GM12864 (cell line): ENCODE measurements at places on chromosomes 7 and 10.

DNA sequence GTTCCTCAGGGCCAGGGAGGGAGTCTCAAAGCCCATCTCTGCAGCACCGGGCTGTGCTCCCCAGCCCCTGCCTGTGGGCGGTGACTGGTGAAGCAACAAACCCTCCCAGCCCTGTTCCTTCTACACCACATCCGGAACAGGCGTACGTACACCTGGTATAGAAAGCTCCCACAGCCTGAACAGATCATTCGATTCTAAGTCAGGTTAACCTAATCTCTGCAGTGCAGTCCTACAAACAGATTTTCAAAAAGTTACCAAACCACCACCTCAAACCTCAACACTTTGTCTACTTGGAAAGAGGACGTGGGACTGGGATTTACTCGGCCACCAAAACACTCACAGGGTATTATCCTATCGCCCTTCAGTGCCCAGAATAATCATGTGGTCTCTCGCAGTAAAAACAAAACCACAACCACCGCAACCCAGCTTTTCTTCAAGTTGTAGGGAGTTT lies 238.4 kb downstream of the DIP2C start:
- DNase-seq = peak; percentile 64

DNA sequence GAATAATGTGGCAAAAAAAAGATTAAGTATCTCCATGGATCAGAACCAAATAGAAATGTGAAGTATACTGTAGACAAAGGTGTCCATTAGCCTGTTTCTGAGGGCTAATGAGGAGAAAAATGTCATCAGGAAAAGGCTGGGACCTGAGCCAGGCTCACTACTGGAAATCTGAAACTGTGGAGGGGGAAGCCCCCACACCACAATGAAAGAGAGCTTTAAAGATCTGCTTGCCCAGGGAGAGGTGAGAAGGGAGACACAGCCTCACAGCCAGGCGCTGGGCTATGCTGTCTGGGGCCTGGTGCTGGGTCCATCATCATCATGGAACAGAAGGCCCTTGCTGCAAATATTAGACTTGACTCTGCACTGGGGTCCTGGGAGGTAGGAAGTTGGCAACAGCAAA lies 90.4 kb downstream of the OSBPL3 start:
- DNase-seq = no peak

GRCh38 chr7:92754919-92755581 lies 81.3 kb downstream of the CDK6 start:
- no peak for DNase-seq

- peak; percentile 15 for DNase-seq
These were observed 118.1 kb downstream of the ZNF365 start for GRCh38 chr10:62492012-62492869.

DNA sequence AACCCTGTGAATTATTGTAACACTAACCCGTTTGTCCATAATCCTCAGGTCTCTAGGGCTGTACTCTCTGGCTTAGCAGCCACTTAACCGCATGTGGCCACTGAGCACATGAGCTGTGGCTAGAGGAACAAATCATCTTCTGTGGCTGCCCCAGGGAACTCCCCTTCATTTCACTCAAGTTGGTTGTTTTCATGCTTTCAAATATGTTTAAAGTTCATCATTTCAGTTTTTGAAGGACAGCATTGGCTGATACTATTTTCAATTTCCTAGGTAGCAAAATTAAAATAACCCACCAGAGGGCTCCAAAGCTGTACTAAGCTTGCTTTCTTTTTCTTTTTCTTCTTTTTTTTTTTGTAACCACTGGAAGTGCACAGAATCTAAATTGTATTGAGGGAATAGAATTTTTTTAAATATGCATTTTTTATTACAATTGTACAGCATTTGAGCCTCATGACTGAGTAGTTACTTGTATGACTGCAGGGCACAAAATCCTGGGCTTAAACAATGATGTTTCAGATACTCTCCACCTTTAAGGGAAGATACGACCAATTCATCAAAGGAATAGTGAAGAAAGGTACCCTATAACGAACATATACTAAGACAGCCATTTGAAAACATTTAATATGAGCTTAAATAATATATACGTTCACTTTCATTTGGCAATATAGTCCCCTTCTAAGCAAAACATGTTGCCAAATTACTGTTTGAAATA lies 38.6 kb downstream of the MRC1 start:
- DNase-seq = no peak

DNA sequence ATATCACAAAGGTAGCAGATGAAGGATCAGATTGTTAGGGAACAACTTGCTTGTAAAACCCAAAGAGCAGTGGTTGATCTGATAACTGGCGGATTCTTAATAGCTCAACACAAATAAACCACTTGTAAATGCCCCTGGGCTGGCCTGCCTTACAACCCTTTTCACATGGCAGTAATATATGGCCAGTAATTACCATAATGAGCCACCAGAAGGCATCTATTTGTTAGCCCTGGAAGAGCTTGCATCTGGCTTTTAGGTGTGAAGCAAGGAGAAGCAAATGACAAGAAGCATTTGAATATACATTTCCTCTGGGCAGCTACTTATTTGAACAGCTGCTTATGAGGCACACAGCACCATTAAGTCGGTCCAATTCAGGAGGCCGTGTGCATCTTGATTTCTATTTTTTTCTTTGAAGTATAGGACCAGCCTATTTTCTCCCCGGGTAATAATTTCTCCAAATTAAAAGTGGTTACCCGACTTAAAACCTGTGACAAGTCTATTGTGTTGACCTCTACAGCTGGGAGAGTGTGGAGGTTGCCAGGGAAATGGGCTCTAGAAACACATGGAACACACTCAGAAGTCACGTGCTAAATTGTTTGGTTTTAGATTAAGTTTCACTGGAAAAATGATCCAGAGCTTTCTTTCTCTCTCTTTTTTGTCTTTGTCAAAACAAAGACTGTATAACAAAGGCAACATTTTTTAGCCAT lies 113.4 kb downstream of the SEM1 start:
- no peak for DNase-seq

GRCh38 chr10:123958241-123958640 lies 66.6 kb upstream of the CPXM2 start:
- no peak for DNase-seq

DNA sequence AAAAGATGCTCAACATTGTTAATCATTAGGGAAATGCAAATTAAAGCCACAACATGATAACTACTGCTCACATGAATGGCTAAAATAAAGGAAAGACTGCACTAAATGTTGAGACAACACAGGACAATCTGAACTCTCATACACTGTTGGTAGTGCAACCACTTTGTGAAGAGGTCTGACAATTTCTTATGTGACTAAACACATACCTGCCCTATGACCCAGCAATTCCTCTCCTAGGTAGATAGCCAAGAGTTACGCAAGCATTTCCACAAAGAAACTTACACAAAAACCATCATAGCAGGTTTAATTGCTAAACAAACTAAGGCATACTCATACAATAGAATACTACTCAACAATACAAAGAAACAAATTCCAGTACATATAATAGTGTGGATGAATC lies 41.8 kb upstream of the HERPUD2 start:
- DNase-seq = no peak

DNA sequence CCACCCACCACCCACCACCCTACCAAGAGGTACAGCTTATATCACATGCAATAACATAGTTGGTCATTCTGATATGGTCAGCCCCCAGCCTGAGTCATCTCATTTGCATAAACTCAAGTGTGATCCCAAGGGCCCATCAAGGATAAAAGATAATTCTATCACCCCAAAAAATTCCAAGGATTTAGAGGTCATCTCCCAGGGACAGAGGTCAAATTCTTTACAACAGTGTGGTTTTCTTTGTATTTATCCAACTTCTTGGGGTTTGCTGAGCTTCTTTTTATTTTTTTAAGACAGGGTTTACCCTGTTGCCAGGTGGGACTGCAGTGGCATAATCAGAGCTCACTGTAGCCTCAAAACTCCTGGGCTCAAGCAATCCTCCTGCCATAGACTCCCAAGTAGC lies 9.4 kb upstream of the GTPBP10 start:
- DNase-seq = no peak

GRCh38 chr10:62071846-62072281 lies 170.4 kb downstream of the ARID5B start:
- DNase-seq = no peak

DNA sequence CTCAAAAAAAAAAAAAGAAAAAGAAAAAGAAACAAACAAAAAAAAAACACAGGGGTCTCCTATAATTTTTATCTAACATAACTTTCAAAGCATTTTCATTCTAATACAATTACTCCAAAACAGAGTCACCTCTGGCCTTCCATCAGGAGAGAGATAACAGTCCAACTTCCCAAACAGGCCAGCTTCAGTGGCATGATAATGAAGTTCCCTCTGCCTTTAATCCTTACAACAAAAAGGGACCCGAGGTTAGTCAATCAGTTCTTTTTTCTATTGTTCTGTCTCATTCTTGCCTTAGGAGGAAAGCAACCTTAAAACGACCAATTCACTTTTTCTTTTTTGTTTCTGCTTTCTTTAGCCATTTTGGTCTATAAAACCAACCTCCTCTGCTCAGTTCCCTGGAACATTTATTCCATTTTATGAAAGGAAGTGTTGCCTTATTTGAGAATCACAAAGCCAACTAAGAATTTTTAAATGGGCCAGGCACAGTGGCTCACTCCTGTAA lies 16.5 kb upstream of the FXYD4 start:
- no peak for DNase-seq

GRCh38 chr7:66558660-66559465 lies 69.8 kb upstream of the KCTD7 start:
- no peak for DNase-seq

- no peak for DNase-seq
These were observed 9.4 kb upstream of the HK1 start for GRCh38 chr10:69268761-69269416.

DNA sequence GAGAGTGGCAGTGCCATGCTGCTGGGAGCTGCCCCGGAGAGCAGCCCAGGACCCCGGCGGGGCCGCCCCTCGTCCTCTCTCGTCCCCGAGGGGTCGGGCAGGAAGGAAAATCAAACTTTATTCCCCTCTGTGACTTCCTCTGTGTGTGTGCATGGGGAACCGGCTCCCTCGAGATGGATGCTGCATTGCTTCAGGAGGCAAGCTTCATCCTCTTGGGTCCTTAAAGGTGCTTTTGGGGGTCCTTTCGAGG lies 726 bp downstream of the MCU start:
- no peak for DNase-seq

DNA sequence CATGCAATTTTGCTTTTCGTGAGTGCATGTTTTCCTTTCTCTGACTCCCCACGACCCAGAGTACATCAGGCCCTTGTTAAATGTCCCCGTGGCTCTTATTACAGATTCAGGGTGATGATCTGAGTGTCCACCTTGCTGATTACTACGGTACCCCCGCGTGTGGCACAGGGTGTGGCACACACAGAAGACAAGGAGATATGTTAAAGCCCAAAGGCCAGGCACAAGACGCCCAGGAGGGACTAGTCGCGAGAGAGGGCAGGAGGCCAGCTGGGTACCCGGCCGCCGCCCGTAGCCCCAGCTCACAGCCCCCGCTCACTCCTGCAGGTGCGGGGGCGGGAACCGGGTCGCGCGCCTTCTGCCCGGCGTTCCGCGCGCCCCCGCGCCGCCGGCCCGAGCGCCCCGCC lies 281 bp upstream of the EXOC6 start:
- no peak for DNase-seq

DNA sequence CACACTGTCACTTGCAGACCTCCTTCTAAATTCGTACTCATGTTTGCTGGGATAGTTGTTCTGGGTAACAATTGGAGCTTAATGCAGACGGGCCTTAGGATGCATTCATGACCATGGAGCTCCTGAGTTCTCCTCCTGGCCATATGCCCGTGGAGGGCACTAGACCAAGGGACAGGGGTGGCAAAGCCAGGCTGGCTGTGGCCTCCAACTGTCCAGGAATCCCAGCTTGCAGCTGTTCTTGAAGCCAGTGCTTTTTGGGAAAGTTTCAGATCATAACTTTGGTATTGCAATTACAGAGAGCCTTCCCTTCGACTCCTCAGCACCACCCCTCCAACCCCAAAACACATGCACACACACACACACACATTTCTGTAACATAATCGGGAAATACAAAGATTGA lies 30.6 kb downstream of the ANTXRL start:
- no peak for DNase-seq

- no peak for DNase-seq
These were observed 247.0 kb downstream of the SEMA3D start for GRCh38 chr7:84939888-84940287.

- no peak for DNase-seq
These were observed 26.5 kb downstream of the LRGUK start for GRCh38 chr7:134153493-134154136.

GRCh38 chr7:30731581-30731980 lies 20.4 kb upstream of the INMT start:
- DNase-seq = no peak

GRCh38 chr7:114715907-114716306 lies 206.0 kb upstream of the MDFIC start:
- no peak for DNase-seq

DNA sequence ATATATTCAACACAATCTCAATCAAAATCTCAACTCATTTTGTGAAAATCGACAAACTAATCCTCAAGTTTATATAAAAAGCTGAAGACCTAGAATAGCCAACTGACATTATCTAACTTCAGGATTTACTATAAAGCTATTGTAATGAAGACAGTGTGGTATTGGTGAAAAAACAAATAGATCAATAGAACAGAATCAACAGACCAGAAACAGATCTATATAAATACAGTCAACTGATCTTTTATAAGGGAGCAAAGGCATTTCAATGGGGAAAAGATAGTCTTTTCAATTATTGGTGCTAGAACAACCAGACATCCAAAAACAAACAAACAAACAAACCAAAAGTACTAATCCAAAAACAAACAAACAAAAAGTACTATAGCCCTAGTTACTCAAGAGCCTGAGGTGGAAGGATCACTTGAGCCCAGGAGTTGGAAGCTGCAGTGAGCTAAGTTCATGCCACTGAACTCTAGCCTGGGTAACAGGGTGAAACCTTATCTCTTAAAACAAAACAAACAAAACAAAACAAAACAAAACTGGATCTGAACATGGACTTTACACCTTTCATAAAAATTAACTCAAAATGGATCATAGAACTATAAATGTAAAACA lies 26.6 kb upstream of the AKR1D1 start:
- no peak for DNase-seq

GRCh38 chr7:26497801-26498596 lies 206.3 kb downstream of the SNX10 start:
- no peak for DNase-seq

DNA sequence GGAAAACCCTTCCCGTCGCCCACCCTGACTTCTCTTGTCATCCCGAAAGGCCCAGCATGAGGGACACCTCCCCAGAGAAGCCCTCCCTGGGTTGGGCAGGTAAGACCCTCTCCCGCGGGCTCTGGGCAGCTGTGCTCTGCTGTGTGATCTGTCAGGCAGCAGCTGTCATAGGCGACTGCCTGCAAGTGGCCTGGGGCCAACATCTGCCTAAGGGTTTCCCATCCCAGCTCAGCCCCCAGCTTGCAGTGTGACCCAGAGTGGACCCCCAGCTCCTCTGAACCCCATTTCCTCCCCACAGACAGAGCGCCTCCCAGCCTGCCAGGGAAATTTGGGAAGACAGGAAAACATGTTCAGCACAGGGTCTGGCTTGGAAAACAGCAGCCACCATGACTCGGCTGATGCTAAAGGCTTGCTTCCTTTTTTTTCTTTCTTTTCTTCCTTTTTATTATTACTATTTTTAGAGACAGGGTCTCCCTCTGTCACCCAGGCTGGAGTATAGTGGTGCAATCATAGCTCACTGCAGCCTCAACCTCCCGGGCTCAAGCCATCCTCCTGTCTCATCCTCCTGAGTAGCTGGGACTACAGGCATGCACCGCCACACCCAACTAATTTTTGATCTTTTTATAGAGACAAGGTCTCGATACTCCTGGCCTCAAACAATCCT lies 18.3 kb upstream of the TNRC18 start:
- DNase-seq = no peak
